Activated T-helper 2 cell treated with anti-CD3 and anti-CD28 coated beads, Interferon-gamma antibody, Interleukin-2, Interleukin-4, amounts not matched to agents 10 μg/mL and 5 μg/mL and 100 μg/mL, durations not matched to agents 14 hours and 24 hours and 36 hours (primary cell): ENCODE measurements at places on chromosomes 3 and 15. TPM values are rescaled to one million over a fixed set of nuclear protein-coding genes. Genes with fewer than 3 reads are reported as not detected.
A peak's percentile ranks its signal among the peaks of the same experiment; 100 is the strongest.

DNA sequence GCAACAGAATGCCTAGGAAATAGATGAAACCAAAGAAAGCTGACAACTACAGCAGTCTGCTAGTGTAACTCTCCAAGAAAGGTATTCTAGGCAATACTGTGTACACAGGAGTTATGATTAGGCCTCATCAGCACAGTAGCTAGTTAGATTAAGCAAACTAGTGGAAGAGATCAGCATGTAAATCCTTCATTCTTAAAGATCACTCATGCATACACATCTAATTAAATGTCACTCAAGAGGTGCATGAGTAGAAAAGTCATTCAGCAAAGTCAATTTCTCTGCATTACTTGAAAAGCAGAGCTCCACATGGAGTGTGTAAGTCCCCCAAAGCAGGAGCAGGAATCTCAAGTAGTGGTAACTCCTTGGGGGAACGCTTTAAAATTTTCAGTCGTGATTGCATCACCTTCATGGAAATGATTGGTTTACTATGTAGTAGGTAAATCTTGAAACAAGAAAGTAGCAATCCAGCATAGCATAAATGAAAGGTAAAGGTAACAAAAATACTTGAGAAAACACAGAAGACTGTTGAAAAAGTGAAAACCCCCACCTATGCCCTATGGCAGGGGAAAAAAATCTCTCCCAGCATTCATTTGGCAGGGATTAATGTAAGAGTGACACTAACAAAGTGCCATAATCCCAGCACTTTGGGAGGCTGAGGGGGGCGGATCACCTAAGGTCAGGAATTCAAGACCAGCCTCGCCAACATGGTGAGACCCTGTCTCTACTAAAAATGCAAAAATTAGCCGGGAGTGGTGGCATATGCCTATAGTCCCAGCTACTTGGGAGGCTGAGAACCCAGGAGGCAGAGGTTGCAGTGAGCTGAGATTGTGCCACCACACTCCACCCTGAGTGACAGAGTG is 29.4 kb upstream of the PPIB start:
- no peak overlapping the region for H3K4me3 ChIP-seq
- no peak overlapping the region for H3K27ac ChIP-seq
- H3K27me3 ChIP-seq = no peaks in the 10 kb centered on the region
- peaks cover 47% of the 10 kb centered on the region for H3K36me3 ChIP-seq

- no peaks in the 10 kb centered on the region for H3K36me3 ChIP-seq
- H3K27me3 ChIP-seq = peaks cover 8% of the 10 kb centered on the region
- H3K4me1 ChIP-seq = no peaks in the 10 kb centered on the region
- no peak overlapping the region for H3K27ac ChIP-seq
- no peak for DNase-seq
Measured at GRCh38 chr3:143896486-143896885, 48.2 kb upstream of the SLC9A9 start.

GRCh38 chr3:80023010-80023409 is 255.2 kb upstream of the ROBO1 start:
- no peaks in the 10 kb centered on the region for H3K36me3 ChIP-seq
- H3K4me1 ChIP-seq = no peaks in the 10 kb centered on the region
- no peak for DNase-seq
- no peak overlapping the region for H3K27ac ChIP-seq
- H3K27me3 ChIP-seq = no peaks in the 10 kb centered on the region

DNA sequence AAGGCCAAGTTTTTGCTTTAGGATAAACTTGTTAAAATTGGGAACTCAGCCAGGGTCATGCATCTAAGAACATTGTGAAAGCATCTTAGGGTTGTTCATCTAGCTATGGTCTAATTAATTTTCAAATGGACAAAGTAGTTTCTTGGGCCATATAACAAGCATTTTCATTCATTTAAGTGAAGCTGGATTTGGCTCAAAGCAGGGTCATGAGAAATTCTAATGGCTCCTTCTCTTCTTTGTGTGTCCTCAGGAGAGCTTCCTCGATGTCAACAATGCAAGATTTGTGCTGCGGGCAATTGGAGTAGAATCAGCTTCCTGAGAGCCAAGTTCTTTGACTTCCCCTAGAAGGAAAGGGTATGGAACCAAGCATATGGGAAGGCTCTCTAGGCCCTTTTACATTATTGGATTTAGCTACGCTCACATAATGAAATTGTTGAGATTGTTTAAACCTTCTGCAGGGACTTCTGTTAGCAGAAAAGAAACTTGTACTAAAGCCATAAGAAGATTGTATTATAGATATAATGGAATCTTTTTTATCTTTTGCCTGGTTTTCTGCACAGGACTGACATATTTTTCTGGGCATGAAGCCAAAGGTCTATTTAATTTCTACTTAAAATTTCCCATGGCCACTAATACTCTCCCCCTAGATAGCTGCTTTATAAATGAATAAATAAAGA is 1.8 kb upstream of the SAMMSON start:
- no peak overlapping the region for H3K27ac ChIP-seq
- DNase-seq = no peak
- no peaks in the 10 kb centered on the region for H3K4me1 ChIP-seq
- no peaks in the 10 kb centered on the region for H3K27me3 ChIP-seq
- H3K4me3 ChIP-seq = no peak overlapping the region
- H3K36me3 ChIP-seq = no peaks in the 10 kb centered on the region

- no peaks in the 10 kb centered on the region for H3K36me3 ChIP-seq
- DNase-seq = no peak
- no peak overlapping the region for H3K27ac ChIP-seq
- H3K4me1 ChIP-seq = no peaks in the 10 kb centered on the region
- no peaks in the 10 kb centered on the region for H3K27me3 ChIP-seq
Measured at GRCh38 chr3:69649120-69650065, 89.9 kb upstream of the MITF start.

DNA sequence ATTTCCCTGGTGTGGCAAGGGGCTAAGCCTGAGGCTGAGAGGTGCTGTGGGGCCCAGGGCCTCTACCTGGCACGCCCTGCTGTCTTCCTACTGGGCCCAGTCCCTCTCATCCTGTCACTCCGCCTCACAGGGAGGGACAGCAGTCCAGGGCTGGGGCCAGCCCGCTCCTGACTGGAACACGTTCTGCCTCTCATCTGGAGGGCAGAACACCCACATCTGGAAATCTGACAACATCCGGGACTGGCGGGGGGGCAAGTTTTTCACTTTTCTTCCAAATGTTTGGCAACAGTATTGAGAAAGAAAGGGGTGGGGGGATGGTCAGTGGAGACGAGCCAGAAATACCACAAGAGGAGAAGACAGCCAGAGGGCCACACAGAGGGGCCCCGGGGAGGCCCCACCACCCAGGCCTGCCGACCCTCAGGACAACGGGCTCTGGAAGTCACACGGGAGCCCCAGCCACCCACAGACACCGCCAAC is 1.8 kb upstream of the MYL3 start:
- no peaks in the 10 kb centered on the region for H3K36me3 ChIP-seq
- DNase-seq = no peak
- H3K27me3 ChIP-seq = peaks cover 2% of the 10 kb centered on the region
- no peaks in the 10 kb centered on the region for H3K4me1 ChIP-seq
- no peak overlapping the region for H3K4me3 ChIP-seq

- H3K27ac ChIP-seq = no peak within 1 kb of the TSS
- H3K36me3 ChIP-seq = no peaks in the 10 kb centered on the region
- no peak for DNase-seq
- H3K27me3 ChIP-seq = peaks cover 10% of the 10 kb centered on the region
- H3K4me3 ChIP-seq = no peak within 1 kb of the TSS
- H3K4me1 ChIP-seq = no peaks in the 10 kb centered on the region
Measured at GRCh38 chr3:100993309-100993708, at the start of gene ABI3BP. Gene ABI3BP, minus strand, starts transcription at chr3:100993421. Its CDS starts 37 bp downstream, at chr3:100993384.

- H3K27me3 ChIP-seq = no peaks in the 10 kb centered on the region
- H3K36me3 ChIP-seq = no peaks in the 10 kb centered on the region
- peaks cover 5% of the 10 kb centered on the region for H3K4me1 ChIP-seq
Measured at GRCh38 chr3:126051741-126052140, 32.2 kb downstream of the SLC41A3 start.

GRCh38 chr3:141796081-141796888 is 33.1 kb downstream of the GRK7 start:
- peak overlapping the region; percentile 81 for H3K4me3 ChIP-seq
- H3K27me3 ChIP-seq = no peaks in the 10 kb centered on the region
- peak overlapping the region; percentile 99 for H3K27ac ChIP-seq
- peak; percentile 74 for DNase-seq
- H3K36me3 ChIP-seq = no peaks in the 10 kb centered on the region
- peaks cover 44% of the 10 kb centered on the region for H3K4me1 ChIP-seq

DNA sequence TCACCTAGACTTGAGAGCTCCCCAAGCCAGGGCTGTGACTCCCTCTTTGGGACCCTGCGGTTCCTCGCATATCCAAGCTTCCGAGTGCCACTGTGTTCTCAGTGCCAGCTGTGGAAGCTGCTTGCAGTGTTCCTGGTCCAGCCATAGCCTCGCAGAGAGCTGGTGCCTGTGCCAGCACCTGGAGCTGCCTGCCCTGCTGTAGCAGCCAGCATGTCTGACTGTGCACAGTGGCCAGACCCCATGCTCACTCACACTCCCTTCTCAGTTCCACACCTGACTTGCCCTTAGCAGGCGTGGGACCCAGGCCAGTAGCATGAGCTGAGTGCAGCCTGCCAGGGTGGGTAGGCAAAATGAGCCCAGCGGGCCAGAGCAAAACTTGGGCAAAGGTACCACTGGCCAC is 25.3 kb downstream of the LRRC49 start:
- no peak for DNase-seq
- no peaks in the 10 kb centered on the region for H3K36me3 ChIP-seq
- H3K4me3 ChIP-seq = no peak overlapping the region
- no peaks in the 10 kb centered on the region for H3K4me1 ChIP-seq
- H3K27me3 ChIP-seq = peaks cover 10% of the 10 kb centered on the region

- DNase-seq = no peak
- H3K36me3 ChIP-seq = no peaks in the 10 kb centered on the region
- H3K27ac ChIP-seq = no peak overlapping the region
- no peaks in the 10 kb centered on the region for H3K27me3 ChIP-seq
- no peaks in the 10 kb centered on the region for H3K4me1 ChIP-seq
Measured at GRCh38 chr3:64593350-64593749, 94.5 kb downstream of the ADAMTS9 start.

GRCh38 chr3:106560451-106560966 is 691.7 kb upstream of the CBLB start:
- no peak overlapping the region for H3K4me3 ChIP-seq
- H3K27me3 ChIP-seq = no peaks in the 10 kb centered on the region
- H3K4me1 ChIP-seq = peaks cover 5% of the 10 kb centered on the region
- no peak for DNase-seq
- no peak overlapping the region for H3K27ac ChIP-seq

GRCh38 chr3:42090973-42091731 is at the start of gene TRAK1:
Gene TRAK1, plus strand, starts transcription at chr3:42091357. Its CDS starts 113 bp downstream, at chr3:42091470.
- H3K27ac ChIP-seq = peak within 1 kb of the TSS; percentile 64
- H3K36me3 ChIP-seq = peaks cover 64% of the 10 kb centered on the region
- no peak within 1 kb of the TSS for H3K4me3 ChIP-seq
- no peaks in the 10 kb centered on the region for H3K27me3 ChIP-seq

DNA sequence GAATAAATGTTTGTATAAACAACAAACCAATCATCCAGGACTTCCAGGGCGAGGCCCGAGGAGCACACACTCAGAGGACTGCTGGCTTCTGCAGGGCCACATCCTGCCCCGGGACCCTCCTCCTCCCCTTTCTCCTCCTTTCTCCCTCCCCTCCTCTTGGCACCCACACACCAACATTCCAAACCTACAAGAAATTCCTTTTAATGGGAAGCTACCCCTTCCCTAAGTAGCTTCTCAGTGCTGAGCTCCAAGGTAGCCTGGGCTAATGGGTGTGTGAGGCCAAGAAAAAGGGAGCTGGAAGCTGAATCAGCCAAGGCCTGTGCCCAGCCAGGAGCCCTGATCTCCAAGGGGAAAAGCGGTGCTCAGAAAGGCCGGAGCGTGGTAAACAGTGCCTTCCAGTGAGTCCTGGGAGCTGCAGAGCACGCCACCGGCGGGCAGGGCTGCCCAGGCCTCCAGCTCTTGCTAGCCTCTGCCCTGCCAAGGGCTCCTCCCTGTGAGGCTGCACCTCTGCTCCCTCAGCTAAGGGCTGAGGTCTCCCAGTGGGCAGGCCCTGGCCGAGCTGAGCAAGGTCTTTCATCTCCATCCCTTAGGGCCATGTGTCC is 3.9 kb downstream of the ITIH3 start:
- no peak overlapping the region for H3K27ac ChIP-seq
- H3K4me3 ChIP-seq = no peak overlapping the region
- H3K27me3 ChIP-seq = no peaks in the 10 kb centered on the region
- H3K4me1 ChIP-seq = no peaks in the 10 kb centered on the region

GRCh38 chr15:69090197-69090948 is 70.1 kb upstream of the GLCE start:
- no peak overlapping the region for H3K27ac ChIP-seq
- no peaks in the 10 kb centered on the region for H3K4me1 ChIP-seq
- no peak overlapping the region for H3K4me3 ChIP-seq
- no peaks in the 10 kb centered on the region for H3K36me3 ChIP-seq
- H3K27me3 ChIP-seq = peaks cover 40% of the 10 kb centered on the region

GRCh38 chr3:148840451-148840850 is 12.8 kb downstream of the CPB1 start:
- no peak for DNase-seq
- H3K27ac ChIP-seq = no peak overlapping the region
- no peaks in the 10 kb centered on the region for H3K4me1 ChIP-seq
- H3K36me3 ChIP-seq = no peaks in the 10 kb centered on the region
- H3K27me3 ChIP-seq = no peaks in the 10 kb centered on the region

DNA sequence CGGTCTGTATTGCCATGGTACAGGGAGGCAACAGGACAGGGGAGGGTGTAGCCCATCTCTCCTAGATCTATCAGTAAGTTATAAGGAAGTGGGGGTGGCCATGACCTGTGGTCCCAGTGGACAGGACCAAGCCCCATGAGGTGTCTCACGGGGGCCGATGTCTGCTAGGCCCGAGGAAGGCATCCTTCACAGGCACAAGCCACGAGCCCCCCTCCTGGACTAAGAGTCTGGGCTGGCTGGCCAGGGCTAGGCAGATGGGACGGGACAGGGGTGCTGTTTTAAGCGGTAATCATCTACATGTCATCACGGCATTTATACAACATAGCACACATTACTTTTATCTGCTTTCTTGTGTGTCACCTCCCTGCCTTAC is 2.6 kb upstream of the TBC1D2B start:
- no peak for DNase-seq
- no peak overlapping the region for H3K27ac ChIP-seq
- no peaks in the 10 kb centered on the region for H3K27me3 ChIP-seq
- H3K36me3 ChIP-seq = peaks cover 6% of the 10 kb centered on the region

- H3K27me3 ChIP-seq = no peaks in the 10 kb centered on the region
- no peak for DNase-seq
- H3K36me3 ChIP-seq = no peaks in the 10 kb centered on the region
- H3K4me3 ChIP-seq = no peak overlapping the region
Measured at GRCh38 chr3:81048058-81048665, 713.3 kb downstream of the GBE1 start.

GRCh38 chr3:6326771-6327170 is 534.1 kb upstream of the GRM7 start:
- no peak overlapping the region for H3K4me3 ChIP-seq
- H3K36me3 ChIP-seq = no peaks in the 10 kb centered on the region
- DNase-seq = no peak
- no peaks in the 10 kb centered on the region for H3K4me1 ChIP-seq
- H3K27me3 ChIP-seq = no peaks in the 10 kb centered on the region

Gene P2RY14
- total RNA-seq = 0.18 and 0.34 TPM in 2 replicates

Gene DNAH12
- 0.11 TPM in 1 of 2 replicates, not detected in the other for total RNA-seq

Gene PPP2R3A
- total RNA-seq = 0.09 and 0.11 TPM in 2 replicates

Gene EIF4G1
- total RNA-seq = 624 and 628 TPM in 2 replicates

Gene ZDHHC23
- 2.6 and 2.9 TPM in 2 replicates for total RNA-seq
